ENCODE measurements at places on chromosomes 3 and 15.

DNA sequence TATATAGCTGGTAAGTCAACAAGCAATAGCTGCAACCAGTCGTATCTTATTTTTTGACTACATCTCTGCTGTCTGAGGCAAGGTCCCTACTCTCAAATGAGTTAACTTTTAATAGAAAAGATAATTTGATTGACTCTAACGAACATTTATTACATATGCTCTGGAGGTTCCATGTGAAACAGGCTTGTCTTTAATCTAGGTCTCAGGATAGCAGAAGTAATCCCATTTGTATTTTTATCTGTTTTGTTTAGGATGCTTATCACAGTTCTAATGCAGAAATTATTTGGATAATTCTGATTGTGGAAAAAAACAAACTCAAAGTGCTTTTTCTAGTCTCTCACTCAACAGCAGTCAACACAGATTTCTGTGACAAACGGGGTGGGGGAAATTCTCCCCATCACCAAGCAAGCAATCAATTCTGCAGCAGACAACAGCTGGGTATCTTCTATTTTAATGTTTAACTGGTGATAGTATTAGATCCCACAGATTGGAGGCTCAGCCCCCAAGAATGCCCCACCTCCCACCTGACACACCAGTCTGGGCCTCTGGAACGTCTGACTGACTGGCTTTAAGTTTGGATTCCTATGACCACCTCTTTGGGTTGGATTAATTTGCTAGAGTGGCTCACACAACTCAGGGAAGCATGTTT is 58.8 kb downstream of the ITPR1 start:
- no peak for DNase-seq

- DNase-seq = peak; percentile 47
Measured at GRCh38 chr15:70466895-70467529, 296.3 kb downstream of the UACA start.

GRCh38 chr3:34858067-34858660 is 781.2 kb upstream of the ARPP21 start:
- DNase-seq = no peak

DNA sequence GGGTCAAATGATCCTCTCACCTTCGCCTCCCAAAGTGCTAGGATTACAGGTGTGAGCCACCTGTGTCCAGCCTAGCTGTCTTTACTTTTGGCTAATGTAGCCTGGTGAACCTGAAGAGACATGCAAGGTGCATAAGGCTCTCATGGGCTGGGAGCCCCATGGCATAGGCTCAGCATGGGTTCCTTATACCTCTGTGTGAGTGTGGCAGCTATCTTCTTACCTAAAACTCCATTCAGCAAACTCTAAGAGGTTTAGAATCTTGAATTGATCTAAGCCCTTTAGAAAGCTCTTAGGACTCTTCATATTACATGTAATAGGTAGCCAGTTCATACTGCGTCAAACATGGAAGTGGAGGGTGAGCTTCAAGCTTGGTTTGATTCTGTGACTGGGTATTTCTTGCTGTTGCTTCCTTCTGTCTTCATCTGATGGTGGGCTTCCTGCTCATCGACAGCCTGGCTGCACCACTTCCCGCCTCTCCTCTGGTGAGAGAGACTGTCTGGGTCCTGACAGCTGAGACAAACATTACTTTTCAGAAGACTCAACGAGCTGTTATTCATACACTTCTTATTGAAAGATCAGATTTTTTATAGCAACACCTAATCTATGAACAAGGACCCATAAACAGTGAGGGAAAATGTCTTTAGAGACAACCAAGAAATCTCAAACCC is 19.2 kb upstream of the TKT start:
- DNase-seq = no peak

GRCh38 chr3:157201648-157202278 is 41.8 kb upstream of the CCNL1 start:
- DNase-seq = peak; percentile 31

GRCh38 chr15:76267077-76267476 is 44.2 kb downstream of the ETFA start:
- DNase-seq = no peak

DNA sequence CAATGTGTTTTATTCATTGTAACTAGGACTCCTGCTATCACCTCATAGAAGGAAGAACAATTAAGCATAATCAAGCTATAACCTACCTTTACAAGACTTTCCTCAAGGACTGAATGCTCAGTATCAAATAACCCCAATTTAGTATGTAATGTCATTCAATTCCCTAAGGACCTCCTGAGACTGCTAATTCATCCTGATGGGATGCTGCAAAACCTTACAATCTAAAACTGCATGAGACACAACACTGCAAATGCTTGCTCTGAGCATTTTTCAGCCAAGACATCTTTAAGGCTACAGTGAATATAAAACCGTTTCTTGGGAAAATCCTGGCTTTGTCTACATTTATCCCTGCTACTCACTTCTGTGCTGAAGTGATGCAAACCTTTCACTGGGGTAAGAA is 69.9 kb downstream of the RYK start:
- DNase-seq = no peak

- DNase-seq = no peak
Measured at GRCh38 chr3:11185564-11186317, 31.4 kb downstream of the HRH1 start.

GRCh38 chr15:74281147-74282133 is 45.3 kb downstream of the CCDC33 start:
- no peak for DNase-seq

- DNase-seq = no peak
Measured at GRCh38 chr3:104396974-104397669, 969.6 kb upstream of the ALCAM start.

DNA sequence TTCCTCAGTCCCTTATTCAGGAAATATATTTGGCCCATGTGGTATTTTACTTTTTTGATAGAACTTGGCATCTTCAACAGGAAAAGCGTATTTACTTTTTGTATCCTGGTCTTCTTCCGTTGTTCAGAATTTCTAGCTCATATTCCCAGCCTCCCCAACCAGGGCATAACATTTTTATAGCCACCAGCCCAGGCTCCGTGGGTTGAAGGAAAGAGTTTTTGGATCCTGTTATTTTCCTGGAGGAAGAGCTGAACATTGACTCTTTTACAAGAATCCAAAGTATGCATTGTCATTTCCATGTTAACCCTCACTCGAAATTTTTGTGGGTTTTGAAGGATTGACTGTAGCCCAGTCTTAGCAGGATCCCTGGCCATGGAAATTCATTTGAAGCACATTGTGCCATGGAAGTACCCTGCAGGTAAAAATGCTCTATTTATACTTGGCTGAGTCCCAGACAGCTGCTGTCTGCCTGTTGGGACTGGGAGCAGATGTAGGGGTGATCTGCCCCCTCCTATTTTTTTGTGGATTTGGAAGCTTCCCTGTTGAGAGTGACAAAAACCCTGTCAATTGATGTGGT is 98.8 kb downstream of the AKAP13 start:
- no peak for DNase-seq

DNA sequence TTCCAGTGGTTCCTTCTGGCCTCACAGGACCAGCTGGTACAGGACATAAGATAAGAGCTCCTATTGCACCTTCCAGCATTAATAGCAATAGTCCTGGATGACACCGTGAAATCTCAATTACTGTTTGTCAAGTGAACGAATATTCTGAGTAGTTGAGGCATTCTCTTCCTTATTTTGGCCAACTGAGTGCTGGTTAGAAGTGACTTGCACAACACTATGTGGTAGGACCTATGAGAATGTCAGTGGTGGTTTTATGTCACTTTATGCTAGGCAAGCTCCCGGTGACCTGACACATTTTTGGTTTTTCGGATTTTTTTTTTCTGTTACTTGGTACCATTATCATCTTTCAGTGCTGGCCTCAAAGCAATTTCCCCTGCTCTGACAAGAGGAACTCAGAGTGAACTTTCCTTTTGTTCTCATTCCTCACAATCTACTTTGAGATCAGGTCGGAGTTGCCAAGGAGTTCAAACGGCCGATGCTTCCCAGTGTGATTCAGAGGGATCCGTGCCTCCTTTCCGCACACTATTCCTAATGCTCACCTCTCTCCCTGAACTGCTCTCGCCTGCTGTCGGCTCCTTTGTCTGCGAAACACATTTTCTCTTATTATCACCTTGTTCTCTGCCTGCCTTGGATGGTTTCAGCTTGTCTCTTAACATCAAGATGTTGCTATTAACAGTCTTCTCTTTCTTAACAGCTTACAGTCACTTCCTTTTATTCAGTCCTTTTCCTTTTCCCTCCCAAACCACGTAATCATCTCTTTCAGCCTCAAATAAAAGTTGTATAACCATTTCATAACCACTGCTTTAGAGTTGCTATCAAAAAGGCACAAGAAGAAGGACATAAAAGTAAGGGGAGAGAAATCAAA is 35.8 kb downstream of the QTRT2 start:
- DNase-seq = no peak

GRCh38 chr15:66563126-66563525 is 2.7 kb downstream of the LCTL start:
- DNase-seq = no peak

GRCh38 chr3:150409125-150409511 is 1.0 kb downstream of the TSC22D2 start:
- DNase-seq = no peak

DNA sequence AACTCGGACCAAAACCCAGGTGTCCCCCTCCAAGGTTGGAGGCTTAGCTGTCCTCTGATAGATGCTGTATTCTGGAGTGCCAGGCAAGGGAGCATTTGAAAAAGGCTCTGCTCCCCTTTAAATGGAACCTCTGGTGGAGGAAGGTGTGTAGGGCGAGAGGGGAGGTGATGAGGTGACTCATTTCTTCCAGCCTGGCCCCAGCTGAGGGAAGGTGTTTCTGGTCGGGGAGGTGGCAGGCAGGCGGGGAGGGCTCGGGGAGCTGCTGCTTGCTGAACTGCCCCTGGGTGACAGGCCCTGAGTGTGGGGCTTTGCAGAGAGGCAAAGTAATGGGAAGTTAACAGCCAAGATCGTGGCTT is 18.8 kb downstream of the PSTPIP1 start:
- DNase-seq = peak; percentile 92

DNA sequence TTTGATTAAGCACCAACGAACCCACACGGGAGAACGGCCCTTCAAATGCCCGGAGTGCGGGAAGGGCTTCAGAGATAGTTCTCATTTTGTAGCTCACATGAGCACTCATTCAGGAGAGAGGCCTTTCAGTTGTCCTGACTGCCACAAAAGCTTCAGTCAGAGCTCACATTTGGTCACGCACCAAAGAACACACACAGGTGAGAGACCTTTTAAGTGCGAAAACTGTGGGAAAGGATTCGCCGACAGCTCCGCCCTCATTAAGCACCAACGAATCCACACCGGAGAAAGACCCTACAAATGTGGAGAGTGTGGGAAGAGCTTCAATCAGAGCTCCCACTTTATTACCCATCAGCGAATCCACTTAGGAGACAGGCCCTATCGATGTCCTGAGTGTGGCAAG is 8.7 kb downstream of the ZNF774 start:
- DNase-seq = no peak

DNA sequence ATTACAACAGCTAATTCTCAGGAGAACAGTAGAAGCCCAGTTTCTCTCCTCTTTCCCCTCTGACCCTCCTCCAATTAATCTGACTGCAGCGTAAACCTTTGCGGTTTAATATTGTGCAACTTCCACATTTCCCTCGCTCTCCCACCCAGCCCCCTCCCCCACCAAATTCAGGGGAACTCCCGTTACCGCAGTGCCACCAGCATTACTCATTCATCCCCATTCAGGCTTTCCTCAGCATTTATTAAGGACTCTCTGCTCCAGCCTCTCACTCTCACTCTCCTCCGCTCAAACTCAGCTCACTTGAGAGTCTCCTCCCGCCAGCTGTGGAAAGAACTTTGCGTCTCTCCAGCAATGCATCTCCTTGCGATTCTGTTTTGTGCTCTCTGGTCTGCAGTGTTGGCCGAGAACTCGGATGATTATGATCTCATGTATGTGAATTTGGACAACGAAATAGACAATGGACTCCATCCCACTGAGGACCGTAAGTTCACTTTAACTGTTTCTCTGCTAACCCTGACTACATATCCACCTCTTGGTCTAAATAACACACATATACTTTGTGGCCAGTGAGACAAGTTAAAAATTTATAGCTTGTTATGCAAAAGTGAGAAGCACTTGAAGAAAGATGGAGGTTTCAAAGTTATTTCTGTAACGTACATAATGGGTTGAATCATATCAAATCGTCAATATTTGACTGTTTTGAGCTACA is at the start of gene PTX3:
PTX3 (plus strand) TSS at position 268 of the 709 bp plus-strand sequence; CDS start at position 352, 84 bp downstream.
- DNase-seq = peak; percentile 14

- no peak for DNase-seq
Measured at GRCh38 chr3:119310071-119310470, 15.9 kb downstream of the ARHGAP31 start.

- no peak for DNase-seq
Measured at GRCh38 chr3:128107834-128108233, 15.8 kb downstream of the RUVBL1 start.

DNA sequence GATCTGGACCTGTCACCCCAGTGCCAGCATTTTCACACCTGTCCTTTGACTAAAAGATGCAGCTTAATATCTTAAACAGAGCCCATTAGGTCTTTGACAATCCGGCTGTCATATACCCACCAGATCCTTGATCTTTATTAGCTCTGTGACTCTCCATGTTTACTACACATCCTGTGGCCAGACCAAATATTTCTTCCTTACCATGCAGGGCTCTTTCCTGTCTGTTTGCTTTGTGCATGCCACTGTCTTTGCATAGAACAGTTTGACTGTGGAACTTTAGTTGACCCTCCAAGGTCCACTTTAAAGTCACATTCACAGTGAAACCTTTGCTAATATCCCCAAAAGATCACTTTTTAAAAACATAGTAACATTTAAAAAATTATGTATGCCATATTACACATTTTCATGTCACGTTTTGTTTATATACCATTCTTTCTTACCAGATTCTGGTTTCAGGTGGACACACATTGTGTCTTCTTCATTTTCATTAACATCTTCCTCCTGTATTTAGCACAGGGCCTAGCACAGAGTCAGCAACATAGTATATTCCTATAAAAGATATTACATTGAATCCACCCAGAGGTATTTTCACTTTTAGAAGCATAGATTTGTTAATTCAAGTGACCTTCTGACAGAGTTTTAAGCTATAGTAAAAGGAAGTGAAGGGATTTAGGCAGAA is 95.8 kb downstream of the RAP2B start:
- no peak for DNase-seq

DNA sequence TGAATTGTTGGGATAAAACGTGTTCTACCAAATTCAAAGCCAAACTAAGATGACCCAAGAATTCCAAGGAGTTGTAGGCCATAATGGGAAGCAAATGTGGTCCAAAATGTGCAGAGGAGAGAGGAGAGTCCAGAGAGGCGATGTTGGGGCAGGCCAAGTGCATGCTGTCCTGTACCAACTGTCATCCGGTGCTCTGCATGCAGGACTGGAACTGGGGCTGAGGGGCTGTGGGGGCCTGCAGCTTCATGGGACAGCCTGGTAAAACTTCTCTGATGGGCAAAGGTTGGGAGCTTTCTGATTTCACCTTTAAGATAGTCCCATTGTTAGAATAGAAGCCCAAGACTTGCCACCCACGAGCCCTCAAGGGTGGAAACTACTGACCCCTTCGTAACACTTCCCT is 831.4 kb downstream of the AGBL1 start:
- no peak for DNase-seq

DNA sequence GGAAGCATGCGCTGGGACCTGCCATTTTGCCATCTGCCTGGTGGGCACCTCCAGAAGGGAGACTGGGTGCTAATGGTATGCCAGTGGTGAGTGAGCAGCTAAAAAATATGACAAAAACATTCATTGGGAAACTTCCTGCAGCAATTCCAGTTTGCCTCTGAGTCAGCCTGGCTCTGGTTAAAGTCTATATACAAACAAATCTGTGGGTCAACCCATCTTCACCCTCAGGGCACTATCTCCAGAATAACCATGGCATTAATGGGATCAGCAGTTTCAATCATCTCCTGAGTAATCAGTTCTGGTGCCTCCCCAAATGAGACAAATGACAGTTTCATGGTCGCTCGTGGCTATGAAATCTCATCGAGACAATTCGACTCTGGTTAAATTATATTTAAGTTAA is 21.5 kb downstream of the FRMD4B start:
- no peak for DNase-seq

- DNase-seq = no peak
Measured at GRCh38 chr3:108119398-108120104, 28.7 kb upstream of the CD47 start.

Measured in activated CD4-positive, alpha-beta T cell treated with anti-CD3 and anti-CD28 coated beads, Interleukin-2, amount 50 U/mL, for 16 hours (primary cell).